ENCODE measurements at places on chromosomes 13 and 19.

GRCh38 chr19:34975056-34975455 lies 11.0 kb upstream of the ZNF792 start:
- DNase-seq, result no peak

GRCh38 chr19:50340331-50340730 lies 11.2 kb upstream of the KCNC3 start:
- DNase-seq, result no peak

DNA sequence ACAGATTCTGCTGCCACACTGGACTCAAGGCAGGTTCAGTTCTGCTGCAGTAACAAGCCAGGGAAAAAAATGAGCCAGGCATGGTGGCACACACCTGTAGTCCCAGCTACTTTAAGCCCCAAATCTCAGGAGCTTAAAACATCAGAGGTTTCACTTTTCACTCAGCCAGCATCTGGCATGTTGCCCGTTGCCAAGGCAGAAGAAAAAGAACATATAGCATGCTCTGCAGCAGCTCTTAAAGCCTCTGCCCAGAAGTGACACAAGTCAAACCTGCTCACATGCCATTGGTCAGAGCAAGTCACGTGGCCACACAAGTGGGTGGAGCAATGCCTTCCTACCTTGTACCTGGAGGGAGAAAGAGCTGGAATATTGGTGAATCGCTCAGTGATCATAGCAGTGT lies 14.7 kb upstream of the ADGRE5 start:
- DNase-seq, result peak; percentile 60

DNA sequence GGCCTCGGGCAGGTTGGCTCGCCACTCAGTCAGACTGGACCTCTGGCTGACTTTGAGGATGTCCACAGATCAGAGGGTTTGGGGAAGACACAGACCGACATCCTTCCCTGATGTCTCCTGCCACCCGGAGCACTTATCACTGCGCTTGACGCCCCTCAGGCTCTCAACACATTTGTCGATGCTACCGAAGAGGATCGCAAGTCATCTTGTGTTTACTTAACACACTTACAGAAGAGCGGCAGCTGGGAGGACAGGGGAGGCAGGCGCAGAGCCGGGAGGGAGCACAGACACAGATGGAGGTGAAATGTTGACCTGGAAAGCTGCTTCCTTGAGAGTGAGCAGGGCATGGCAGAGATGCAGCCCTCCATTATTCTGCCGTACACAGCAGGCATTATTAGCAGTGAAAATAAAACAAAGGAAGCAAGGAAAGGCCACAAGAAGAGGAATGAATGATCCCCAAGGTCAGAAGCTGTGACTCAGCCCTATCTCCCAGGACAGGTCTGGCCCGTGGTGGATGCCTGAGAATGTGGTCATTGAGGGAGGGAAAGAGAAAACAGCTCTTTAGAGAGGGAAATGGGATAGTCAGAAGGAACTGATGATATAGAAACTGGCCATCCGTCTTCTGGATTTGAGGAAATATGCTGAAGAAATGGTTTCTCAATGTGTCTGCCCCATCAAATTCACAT lies 549.5 kb upstream of the ARGLU1 start:
- no peak for DNase-seq

- no peak for DNase-seq
These were observed 281.2 kb downstream of the FOXO1 start for GRCh38 chr13:40384976-40385857.

- DNase-seq, result no peak
These were observed at the start of gene SPINT2 for GRCh38 chr19:38264486-38265212. SPINT2 (plus strand) TSS chr19:38264573; CDS start chr19:38264893, 320 bp downstream.

- peak; percentile 70 for DNase-seq
These were observed 1.7 kb upstream of the PTGER1 start for GRCh38 chr19:14476673-14477401.

GRCh38 chr13:81197966-81198365 lies 857.0 kb upstream of the SPRY2 start:
- no peak for DNase-seq

- DNase-seq, result no peak
These were observed 1.5 kb downstream of the SIN3B start for GRCh38 chr19:16830679-16831078.

GRCh38 chr19:10805758-10806247 lies 30.2 kb downstream of the TMED1 start:
- no peak for DNase-seq

GRCh38 chr19:50000841-50001557 lies 24.2 kb downstream of the VRK3 start:
- DNase-seq, result no peak

DNA sequence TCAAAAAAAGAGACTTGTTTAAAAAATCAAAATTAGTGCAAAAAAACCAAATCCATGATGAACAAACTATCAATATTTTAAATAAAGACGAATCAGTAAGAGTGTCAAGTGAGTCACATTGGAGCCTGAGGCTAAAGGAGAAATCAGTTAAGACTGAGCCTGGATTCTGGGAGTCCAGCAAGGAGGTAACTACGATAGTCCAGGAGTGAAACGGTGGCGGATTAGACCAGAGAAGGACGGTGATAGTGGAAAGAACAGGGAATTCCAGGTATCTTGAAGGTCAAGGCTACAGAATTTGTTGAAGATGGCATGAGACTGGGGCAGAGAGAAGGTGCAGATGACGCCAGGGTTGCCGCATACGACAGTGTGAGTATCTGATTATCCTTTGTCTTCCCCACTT lies 7.0 kb upstream of the NPAS1 start:
- DNase-seq, result no peak

DNA sequence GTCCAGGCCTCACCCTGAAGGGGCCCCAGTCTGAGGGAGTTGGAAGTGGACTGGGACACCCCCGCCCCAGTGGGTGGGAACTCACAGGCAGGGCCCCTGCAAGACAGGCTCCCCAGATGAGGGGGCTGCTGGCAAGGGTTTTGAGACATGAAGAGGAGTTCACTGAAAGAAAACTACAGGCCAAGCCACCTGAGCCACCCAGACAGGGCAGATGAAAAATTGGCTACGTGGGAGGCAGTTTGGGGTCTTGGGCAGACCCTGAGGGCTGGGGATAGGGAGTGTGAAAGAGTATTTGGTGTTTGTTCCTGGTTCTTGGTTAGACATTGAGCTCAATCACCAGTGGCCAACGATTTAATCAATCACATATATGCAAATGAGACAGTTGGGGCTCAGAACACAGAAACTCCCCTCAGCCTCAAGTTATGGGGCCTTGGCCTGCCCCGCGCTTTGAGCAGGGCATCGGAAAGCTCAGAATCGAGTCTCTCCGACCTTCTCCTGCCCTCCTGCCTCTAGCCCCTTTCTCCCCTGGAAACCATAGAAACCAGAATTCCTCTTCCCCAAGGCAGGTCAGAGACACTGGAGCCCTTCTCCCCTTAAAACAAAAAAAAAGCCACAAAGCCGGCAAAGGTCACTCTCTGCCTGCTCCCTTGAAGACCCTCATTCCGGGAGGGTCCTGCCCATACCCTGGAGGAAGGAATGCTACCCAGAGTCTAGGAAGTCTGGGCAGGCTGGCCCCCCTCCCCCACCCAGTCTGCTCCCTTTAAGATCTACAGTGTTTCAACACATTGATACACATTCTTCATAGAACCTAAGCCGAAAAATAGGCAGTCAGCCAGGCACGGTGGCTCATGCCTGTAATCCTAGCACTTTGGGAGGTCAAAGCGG lies 1.3 kb upstream of the ISYNA1 start:
- DNase-seq, result peak; percentile 78

- no peak for DNase-seq
These were observed 80.5 kb downstream of the FOXO1 start for GRCh38 chr13:40585911-40586471.

GRCh38 chr13:101868585-101869469 lies 416.4 kb downstream of the ITGBL1 start:
- no peak for DNase-seq

- DNase-seq, result no peak
These were observed 5.9 kb downstream of the LRRC4B start for GRCh38 chr19:50562329-50562728.

DNA sequence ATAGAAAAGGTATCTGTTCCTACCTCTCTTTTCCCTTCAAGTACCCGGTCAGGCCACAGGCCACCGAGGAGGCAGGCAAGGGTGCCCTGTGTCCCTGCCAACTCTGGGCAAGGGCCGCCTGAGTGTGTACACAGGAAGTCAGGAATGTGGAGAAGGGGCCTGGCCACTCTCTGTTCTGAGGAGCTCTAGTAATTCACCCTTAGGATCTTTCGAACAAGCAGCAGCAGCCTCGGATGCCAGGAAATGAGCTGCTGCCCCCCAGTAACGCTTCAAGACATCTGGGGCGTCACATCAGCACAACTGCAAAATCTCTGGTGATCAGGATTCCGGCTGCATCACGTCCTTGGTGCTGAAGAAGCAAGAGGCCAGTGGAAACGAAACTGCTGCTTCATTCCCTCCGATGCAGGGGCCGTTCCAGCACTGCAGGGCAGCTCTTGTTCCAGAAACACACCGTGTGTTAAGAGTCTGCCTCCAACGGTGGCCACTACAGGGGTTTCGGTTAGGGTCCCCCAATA lies 2.0 kb downstream of the RAB20 start:
- peak; percentile 8 for DNase-seq

DNA sequence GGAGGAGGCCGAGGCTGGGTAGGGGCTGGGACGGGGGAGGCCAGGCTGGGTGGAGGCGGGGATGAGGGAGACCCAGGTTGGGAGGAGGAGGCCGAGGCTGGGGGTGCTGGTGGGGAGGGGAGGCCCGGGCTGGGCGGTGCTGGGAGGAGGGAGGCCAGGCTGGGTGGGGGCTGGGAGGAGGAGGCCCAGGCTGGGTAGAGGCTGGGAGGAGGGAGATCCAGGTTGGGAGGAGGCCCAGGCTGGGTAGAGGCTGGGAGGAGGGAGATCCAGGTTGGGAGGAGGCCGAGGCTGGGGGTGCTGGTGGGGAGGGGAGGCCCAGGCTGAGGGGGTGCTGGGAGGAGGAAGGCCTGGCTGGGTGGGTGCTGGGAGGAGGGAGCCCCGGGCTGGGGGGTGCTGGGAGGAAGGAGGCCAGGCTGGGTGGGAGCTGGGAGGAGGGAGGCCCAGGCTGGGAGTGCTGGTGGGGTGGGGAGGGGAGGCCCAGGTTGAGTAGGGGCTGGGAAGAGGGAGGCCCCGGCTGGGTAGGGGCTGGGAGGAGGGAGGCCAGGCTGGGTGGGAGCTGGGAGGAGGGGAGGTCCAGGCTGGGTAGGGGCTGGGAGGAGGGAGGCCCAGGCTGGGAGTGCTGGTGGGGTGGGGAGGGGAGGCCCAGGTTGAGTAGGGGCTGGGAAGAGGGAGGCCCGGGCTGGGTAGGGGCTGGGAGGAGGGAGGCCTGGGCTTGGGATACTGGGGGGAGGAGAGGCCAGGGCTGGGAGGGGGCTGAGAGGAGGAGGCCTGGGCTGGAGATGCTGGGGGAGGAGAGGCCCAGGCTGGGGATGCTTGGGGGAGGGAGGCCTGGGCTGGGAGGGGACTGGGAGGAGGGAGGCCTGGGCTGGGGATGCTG lies 10.7 kb downstream of the TPGS1 start:
- peak; percentile 98 for DNase-seq

DNA sequence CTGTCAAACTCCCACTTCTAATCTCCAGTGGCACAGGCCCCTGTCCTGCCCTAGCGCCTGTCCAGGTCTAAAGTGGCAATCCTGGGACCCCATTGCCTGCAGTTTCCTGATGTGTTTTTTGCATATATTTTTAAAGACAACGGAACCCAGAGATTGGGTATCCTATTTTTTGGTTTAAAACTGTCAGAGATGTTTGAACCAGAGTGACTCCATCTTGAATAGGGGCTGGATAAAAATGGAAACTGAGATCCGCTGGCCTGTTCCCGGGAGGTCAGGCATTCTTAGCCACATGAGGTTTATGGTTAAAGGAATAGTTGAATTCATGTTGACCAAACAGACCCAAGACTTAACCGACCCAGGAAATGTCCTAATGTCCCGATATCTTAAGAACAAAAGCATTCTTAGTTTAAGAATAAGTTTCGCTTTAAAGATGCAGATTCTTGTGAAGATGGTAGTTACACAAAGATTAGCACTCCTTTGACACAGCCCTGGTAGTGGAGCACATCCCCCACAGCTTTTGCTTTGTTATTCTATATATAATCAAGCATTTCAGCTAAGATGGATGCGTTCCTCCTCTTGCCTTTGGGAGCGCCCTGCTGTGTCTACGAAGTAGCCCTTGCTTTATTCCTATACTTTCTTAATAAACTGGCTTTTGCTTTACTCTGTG lies 332.1 kb downstream of the UQCRFS1 start:
- DNase-seq, result no peak

All from fibroblast of skin of right quadriceps (primary cell).